ENCODE measurements at places on chromosomes 1 and 21. TPM values are rescaled to one million over a fixed set of nuclear protein-coding genes. Genes with fewer than 3 reads are reported as not detected.

DNA sequence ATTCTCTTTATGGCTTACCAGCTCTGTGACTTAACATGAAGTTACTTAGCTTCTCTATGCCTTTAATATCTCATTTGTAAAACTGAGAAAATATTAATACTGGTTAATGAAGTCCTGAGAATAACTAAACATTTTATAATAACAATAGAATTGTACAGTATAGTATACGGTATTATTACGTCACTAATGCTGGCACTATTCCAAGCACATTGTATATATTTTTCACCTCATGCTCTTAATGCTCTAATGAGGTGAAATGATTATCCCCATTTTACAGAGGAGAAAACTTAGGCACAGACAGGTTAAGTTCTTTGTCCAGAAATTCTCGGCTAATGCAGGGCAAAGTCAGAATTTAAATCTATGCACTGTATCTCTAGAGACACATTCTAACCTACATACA, 856 bp downstream of the OR6K3 start:
- no peak for DNase-seq

GRCh38 chr1:58290685-58291372, 255.7 kb downstream of the OMA1 start:
- no peak for DNase-seq

Gene ZNF691
- total RNA-seq = 12.8 TPM

Gene OR2M3
- not detected for total RNA-seq
